ENCODE measurements at places on chromosomes 5 and 9. TPM values are rescaled to one million over a fixed set of nuclear protein-coding genes. Genes with fewer than 3 reads are reported as not detected.

Gene DOCK2
- total RNA-seq, result 2.5 TPM

Gene RIMOC1
- 18.1 TPM for total RNA-seq

DNA sequence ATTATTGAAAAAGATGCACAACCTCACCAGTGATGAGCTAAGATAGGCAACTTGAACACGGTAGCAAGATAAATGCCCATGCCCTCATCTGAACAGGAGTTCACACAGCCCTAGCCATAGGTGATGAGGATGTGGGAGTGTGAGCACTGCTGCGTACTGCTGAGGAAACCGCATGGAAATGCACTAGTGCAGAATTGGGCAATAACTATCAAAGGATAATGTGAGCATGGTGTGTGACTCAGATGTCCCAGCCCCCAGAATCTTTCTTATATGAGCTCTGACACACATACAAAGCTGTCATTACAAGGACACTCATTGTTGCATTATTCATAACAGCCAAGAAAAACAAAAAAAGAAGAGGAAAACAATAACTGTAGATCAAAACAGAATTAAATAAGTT is 521.2 kb downstream of the IRX1 start:
- no peak overlapping the region for H3K27ac ChIP-seq
- H3K4me3 ChIP-seq, result no peak overlapping the region
- H3K27me3 ChIP-seq, result no peaks in the 10 kb centered on the region

DNA sequence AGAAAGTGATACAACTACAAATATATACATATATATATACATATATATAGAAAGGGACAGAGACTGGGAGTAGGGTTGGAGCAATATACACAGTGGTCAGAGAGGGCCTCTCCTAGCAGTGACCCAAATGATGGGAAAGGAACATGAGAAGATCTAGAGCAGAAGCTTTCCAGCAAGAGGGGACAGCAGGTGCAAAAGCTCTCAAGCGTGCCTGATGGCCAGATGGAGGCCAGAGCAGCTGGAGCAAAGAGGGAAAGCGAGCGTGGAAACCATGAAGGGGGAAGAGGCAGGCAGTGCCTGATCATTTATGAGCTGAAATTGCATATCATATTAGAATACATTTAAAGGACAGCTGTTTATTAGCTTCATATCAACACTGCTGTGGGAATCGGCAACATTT is 7.6 kb upstream of the GRPEL2 start:
- no peaks in the 10 kb centered on the region for H3K36me3 ChIP-seq
- DNase-seq, result no peak
- no peaks in the 10 kb centered on the region for H3K4me1 ChIP-seq
- H3K4me3 ChIP-seq, result no peak overlapping the region

GRCh38 chr5:170228762-170229435 is 3.9 kb upstream of the C5orf58 start:
- no peaks in the 10 kb centered on the region for H3K27me3 ChIP-seq
- H3K27ac ChIP-seq, result no peak overlapping the region
- H3K36me3 ChIP-seq, result no peaks in the 10 kb centered on the region
- no peak for DNase-seq

GRCh38 chr9:132885720-132886333 is 7.1 kb downstream of the SPACA9 start:
- H3K27ac ChIP-seq, result no peak overlapping the region
- no peak for DNase-seq
- H3K27me3 ChIP-seq, result no peaks in the 10 kb centered on the region
- no peaks in the 10 kb centered on the region for H3K36me3 ChIP-seq
- H3K4me3 ChIP-seq, result no peak overlapping the region

- H3K27me3 ChIP-seq, result no peaks in the 10 kb centered on the region
- DNase-seq, result no peak
- no peaks in the 10 kb centered on the region for H3K36me3 ChIP-seq
- H3K4me1 ChIP-seq, result no peaks in the 10 kb centered on the region
Observed at GRCh38 chr5:170849374-170849773, 12.4 kb upstream of the RANBP17 start.

DNA sequence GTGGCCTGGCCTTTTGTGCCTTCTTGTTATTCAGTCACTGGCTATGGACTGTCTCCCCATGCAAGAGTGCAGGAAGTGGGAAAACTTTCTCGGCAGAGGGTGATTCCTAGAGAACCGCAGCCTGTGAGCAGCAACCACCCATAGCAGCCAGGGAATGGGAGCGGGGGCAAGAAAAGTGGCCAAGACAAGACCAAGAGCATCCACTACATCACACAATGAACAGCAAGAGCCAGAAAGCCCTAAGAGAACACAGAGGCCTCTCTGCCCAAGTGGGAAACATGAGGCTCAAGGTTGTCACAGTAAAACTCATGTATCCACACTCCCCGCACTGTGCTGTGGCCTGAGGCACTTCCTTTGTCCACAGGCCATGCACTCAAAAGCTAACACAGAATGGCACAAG is 129.1 kb upstream of the FSTL4 start:
- DNase-seq, result no peak
- no peak overlapping the region for H3K4me3 ChIP-seq
- no peaks in the 10 kb centered on the region for H3K36me3 ChIP-seq
- H3K27me3 ChIP-seq, result no peaks in the 10 kb centered on the region
